ENCODE measurements at places on chromosomes 3 and 15.

DNA sequence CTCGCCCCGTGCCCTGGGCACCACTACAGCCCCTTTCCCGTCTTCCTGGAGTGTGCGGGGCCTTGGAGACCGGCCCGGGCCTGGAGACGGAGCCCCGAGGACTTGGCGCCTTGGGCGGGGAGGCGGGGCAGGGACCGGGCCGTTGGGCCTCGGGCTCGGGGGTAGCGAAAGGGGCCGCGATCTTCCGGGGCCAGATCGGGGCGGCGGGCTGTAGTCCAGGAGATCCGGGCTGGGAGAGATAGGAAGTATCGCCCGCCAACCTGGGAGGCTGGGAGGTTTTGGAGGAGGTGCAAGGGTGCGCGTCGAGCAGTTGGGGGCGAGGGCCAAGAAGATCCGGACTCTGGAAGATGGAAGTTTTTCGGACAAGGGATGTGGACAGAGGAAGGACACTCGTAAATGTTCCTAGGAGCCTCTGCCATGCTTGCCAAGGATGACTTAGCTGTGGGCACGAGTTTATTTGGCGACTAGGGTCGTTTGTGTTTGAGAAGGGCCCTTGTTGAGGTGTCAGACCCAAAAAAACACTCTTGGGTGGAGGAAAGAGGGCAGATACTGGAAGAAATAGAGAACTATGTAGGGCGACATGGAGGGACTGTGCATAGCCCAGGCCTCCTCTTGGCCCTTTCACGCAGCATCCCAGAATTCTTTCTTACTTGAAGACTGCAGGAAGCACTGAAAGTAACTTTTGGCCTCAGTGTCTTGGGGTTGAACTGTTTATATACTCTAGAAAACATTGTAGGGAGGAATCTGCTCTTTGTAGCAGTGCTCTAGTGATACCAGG, 712 bp downstream of the RTF1 start:
- peak; percentile 5 for DNase-seq

GRCh38 chr3:156010829-156011228, 109.5 kb upstream of the KCNAB1 start:
- no peak for DNase-seq

GRCh38 chr3:124033360-124034015, 41.6 kb upstream of the ROPN1 start:
- no peak for DNase-seq

DNA sequence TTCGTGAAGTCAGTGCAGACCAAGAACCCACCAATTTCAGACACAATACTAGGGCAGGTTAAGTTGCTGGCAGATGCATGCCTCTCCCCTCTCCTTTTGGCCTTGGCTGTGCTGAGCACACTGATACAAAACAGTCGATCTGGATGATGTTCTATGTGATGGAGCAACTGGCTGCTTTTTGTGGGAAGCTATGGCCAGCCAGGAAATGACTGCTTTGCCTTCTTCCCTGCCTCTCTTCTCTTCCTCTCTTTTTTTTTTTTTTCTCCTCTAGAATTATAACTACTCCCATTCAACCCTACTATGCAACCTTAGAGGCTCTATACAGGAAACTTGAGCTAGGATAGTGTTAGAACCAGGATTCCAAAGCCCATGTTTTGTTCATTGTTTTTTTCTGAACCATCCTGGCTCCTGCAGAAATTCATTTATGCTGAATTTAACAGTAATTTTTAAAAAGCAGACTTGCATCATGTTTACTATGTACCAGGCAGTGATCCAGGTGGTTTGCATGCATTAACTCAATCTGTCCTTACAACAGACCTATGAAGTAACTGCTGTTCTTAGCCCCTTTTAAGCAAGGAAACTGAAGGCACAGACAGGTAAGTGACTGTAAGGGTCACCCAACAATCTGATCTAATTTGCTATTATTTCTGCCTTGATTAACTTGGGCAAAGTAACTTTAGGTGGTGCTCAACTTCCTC, 62.9 kb downstream of the PLD1 start:
- DNase-seq: no peak

GRCh38 chr3:46096336-46096735, 69.1 kb upstream of the XCR1 start:
- no peak for DNase-seq

DNA sequence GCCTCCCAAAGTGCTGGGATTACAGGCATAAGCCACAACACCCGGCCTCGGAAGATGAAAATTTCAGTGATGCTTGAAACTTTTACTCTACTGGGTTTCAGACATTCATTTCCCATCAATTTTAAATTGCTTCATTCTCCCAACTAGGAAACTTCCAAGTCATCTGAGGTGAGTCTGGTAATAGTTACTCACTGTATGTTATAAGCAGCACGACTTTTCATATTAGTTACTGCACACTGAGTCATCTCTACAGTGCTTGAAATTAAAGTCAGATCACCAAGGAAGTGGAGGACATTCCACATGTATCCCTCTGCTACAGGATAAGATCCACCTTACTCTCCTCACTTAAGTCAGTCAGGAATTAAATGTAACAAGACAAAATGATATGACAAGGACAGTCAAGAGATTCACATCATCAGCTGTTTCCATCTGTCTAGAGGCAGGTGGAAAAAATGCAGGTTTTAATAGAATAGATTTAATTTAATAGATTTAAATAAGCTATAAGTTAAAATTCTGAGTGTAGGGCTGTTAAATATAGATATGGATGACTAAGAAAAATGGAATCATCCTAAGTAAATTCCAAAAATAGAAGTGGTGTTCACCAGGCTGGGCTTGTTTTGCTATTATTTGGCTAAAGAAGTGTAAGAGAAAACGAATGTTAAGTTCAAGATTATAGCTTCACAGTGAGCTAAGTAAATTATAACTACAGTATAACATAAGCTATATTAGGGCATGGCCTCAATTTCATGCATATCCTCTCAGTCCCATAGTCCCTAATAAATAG, 104.4 kb downstream of the TMCO5A start:
- no peak for DNase-seq

- no peak for DNase-seq
Measured at GRCh38 chr3:187167777-187168176, 28.5 kb upstream of the RPL39L start.

DNA sequence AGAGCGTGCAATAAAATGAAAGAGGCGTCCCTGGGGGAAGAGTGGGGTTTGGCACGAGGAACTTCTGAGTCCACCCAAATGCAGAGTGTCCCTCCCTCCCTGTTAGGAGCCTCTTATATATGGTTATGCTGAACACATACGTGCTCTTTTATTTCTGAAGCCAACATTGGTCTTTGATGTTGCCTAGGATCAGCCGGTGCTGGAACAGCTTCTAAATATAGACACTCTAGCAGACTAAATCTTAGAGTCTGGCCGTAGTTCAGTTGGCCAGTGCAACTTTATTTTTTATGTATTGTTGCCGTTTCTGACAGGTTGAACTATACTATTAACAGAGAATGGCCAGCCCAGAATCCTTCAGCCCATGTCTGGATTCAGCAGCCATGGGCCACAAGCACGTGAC, 128.7 kb downstream of the GHSR start:
- DNase-seq: no peak

- DNase-seq: no peak
Measured at GRCh38 chr3:66464512-66464894, 36.3 kb downstream of the LRIG1 start.

GRCh38 chr15:56058986-56059385, 65.6 kb upstream of the NEDD4 start:
- no peak for DNase-seq

- no peak for DNase-seq
Measured at GRCh38 chr3:53740956-53741355, 105.3 kb downstream of the CHDH start.

GRCh38 chr15:43518197-43518761, 871 bp downstream of the MAP1A start:
- DNase-seq: no peak

- DNase-seq: no peak
Measured at GRCh38 chr15:62452667-62453066, 287.6 kb upstream of the C2CD4B start.

Measured in activated CD8-positive, alpha-beta memory T cell treated with anti-CD3 and anti-CD28 coated beads for 4 hours (primary cell).